ENCODE measurements at places on chromosomes 5 and 9.

DNA sequence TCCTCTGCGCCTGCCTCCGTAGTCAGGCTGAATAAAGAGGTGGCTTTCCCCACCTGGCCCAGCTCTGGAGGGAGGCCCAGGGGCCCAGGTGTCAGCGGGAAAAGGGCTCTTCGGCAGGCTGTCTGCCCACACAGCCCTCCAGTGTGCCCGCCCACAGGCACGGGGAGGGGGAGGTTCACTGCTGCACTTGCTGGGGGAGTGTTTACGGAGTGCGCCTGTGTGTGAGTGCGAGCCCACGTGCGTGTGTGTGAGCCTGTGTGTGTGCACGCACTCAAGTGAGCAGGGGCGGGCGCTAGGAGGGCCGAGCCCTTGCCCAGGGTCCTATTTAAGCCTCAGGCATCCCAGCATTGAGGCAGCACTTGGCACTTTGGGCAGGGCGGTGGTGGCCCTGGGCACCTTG is 10.9 kb downstream of the DNLZ start:
- DNase-seq = no peak

DNA sequence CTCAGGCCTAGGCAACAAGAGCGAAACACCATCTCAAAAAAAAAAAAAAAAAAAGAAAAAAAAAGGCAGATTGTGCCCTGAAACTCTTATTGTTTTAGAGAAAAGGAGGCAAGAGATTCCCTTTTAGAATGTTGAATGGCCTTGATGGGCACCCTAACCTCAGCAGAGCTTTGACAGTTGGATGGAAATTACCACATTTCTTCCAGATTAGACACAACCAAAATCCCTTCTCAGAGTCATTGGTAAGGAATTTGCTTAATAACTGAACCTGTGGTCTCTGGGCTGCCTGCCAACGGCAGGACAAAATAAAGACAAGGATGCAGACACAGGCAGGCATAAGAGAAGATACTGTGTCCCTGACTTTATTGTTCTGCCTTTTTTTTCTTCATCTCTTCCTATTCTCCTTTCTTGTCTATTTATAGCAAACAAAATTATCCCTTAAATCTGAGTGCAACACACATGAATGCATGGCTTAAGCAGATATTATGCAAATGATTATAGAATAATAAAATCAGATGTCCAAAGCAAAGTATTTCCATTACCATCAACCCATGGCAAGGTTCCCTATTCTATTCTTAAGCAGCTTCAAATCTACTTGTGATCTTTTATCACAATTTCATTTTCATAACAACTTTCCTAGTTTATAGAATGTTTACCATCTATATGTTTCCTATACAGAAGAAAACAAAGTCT is 37.3 kb upstream of the TRIO start:
- DNase-seq = no peak

DNA sequence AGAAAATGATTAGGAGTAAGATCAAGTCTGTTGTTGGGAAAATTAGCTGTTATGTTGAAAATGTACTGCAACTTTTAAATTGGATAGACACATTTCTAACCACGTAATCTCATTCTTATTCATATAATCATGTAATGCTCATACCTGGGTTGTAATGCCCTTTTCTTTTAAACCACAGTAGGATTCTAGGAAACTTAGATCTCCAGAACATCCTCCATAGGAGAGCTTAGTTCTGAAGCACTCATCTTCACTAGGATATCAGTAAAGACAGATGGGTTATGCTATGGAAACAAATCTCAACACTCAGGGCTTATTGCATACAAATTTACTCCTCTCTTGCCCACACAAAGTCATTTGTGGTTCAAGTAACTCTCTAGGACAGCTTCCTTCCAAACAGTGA is 34.8 kb upstream of the ANXA1 start:
- DNase-seq = no peak

DNA sequence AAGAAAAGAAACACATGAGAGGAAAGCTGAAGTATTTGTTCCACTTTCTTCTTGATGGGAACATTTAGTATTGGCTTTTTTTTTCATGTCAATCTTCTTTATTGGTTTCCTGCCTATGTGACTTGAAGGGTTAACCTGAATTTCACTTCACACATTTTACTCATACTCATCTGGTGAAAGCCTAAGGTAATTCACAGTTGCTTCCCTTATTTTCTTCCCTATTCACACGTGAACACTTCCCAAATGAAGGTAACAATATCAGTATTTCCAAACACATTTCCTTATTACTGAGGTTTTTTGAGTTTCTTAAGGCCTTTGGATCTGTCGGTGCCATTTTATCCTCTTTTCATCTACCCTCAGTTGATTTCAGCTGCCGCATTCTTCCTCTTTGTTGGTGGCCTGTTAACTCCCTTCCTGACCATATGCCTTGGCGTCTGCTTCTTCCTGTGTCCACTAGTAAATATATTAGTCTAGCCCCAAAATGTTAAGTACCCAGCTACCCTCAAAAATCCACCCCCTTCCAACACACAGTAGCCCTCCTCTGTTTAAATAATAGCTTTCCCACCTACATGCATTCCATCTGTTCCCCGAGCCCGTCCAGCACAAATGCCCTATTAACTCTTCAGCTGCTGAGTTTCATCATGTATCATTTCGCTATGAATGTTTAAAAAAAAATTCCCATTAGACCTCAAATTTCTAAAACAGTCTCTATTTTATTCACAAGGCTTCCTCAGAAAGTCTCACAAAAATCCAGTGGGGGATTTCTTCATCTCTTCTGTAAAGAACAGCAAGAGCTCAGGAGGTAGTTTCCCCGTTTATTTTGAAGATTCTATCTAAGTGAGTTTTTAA is 97.3 kb downstream of the USP20 start:
- no peak for DNase-seq

DNA sequence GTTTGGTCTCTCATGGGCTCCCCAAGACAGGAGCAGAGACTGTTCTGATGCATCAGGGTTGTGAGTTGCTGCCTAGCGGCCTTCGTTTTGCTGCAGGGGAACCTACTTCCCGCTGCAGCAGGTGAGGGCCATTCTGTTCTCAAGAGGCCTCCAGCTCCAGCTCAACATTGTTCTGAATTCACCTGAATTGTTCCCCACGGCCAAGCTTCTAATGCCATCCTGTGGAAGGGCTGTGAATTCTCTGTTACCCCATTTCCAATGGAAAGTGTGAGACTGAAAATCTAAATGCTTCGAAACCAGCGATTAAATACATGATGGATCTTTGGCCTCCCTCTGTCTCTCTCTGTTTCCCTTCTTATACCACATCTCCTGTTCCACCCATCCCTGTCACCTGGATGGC is 349.1 kb upstream of the DAP start:
- no peak for DNase-seq

- no peak for DNase-seq
Measured at GRCh38 chr9:126906091-126906490, 8.5 kb upstream of the RALGPS1 start.

- DNase-seq = no peak
Measured at GRCh38 chr5:180140079-180140554, 68.6 kb upstream of the RNF130 start.

- DNase-seq = no peak
Measured at GRCh38 chr9:27591093-27591492, 17.8 kb upstream of the C9orf72 start.

GRCh38 chr5:31442058-31442745 is 89.7 kb downstream of the DROSHA start:
- DNase-seq = no peak

DNA sequence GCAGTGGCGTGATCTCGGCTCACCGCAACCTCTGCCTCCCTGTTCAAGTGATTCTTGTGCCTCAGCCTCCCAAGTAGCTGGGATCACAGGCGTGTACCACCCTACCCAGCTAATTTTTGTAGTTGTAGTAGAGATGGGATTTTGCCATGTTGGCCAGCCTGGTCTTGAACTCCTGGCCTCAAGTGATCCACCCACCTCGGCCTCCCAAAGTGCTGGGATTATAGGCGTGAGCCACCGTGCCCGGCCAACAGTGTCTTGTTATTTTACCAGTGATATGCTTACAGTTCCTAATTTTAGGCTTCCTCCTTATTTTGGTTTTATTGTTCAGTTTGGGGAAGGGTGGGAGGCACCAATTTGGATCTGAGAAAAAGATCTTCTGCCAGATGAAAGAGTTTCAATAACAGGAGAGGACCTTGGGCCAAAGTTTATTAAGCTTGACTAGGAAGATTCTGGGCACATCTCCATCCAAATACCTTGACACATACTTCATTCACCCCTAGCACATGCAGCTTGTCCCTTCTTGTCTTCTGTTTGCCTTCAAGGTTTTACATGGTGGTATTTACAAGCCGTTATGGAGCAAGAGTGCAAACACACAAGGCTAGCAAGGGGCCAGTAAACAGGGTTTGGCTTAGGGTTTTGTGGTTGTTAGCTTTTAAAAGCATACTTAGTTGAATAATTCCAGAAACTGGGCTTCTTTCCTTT is 168.1 kb upstream of the DMRT1 start:
- DNase-seq = no peak

GRCh38 chr5:66454186-66455078 is 141.8 kb upstream of the MAST4 start:
- DNase-seq = no peak

DNA sequence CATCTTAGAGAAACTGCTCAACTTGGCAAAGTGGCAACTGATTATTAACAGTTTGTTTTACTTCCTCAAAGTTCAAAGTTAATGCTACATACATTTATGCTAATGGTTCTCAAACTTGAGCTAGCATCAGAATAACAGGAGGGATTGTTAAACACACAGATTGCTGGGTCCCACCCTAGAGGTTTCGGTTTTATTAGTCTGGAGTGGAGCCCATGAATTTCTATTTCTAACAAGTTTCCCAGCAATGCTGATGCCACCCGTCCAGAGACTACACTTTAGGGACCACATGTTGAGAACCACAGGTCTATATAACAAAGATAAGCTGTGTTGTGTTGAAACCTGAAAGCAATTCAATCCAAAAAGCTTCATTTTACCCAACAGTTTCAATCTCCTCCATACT is 95.3 kb downstream of the FBXW11 start:
- no peak for DNase-seq

- DNase-seq = no peak
Measured at GRCh38 chr9:88965473-88965872, 25.8 kb upstream of the S1PR3 start.

GRCh38 chr9:17453751-17454150 is 125.1 kb upstream of the SH3GL2 start:
- no peak for DNase-seq

- no peak for DNase-seq
Measured at GRCh38 chr5:20300110-20300509, 312.1 kb upstream of the CDH18 start.

DNA sequence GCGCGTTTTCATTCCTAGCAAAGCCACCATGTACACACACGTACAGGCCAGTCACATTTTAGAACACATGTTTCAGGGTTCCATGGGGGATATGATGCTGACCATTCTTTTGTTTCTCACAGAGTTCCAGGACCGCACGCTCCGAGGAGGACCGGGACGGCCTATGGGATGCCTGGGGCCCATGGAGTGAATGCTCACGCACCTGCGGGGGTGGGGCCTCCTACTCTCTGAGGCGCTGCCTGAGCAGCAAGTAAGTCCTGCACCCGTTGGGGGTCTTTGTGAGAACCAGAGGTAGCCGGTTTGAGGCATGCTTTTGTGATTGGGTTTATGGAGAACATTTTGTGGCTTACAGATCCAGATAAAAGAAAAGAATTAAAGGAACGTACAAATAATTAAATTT is 30.8 kb downstream of the ADAMTSL1 start:
- no peak for DNase-seq

GRCh38 chr5:24742334-24742733 is 97.6 kb upstream of the CDH10 start:
- DNase-seq = no peak

- no peak for DNase-seq
Measured at GRCh38 chr5:20368571-20369517, 380.8 kb upstream of the CDH18 start.

DNA sequence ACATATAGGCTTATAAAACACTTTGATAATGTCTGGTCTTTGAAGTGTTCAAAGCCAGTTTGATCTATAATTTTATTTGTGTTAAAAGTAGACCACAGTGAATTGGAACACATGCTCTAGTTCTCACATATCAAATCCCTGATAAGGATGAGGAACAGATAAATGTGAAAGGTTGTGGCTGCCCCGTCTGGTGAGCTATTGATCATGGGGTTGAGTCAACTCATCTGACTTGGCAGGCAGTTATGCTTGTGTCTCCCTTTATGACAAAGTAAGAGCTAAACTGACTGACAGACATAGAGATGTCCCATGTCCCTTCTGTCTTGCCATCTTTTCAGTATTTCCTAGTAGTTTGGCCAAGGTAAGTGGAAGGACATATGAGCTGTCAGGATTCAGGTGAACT is 2.9 kb upstream of the ERMP1 start:
- no peak for DNase-seq

DNA sequence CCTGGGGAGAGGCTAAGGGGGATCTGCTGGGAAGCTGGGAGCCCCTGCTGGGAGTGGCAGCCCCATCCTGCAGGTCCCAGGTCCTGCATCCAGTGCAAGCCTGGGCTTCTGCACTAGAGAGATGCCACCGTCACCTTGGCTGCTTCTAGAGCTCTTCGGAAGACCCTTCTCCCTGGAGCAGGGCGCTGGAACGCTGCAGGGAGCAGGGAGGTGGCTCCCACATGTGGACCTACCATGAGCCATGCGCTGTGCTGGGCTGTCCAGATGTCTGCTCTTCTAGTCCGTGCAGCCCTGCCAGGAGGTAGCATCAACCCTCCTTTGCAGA is 90.9 kb upstream of the PHYKPL start:
- DNase-seq = no peak
